Gastroesophageal sphincter (tissue), 4 donors: ENCODE measurements at places on chromosomes 3 and 15. TPM values are rescaled to one million over a fixed set of nuclear protein-coding genes. Genes with fewer than 3 reads are reported as not detected.

DNA sequence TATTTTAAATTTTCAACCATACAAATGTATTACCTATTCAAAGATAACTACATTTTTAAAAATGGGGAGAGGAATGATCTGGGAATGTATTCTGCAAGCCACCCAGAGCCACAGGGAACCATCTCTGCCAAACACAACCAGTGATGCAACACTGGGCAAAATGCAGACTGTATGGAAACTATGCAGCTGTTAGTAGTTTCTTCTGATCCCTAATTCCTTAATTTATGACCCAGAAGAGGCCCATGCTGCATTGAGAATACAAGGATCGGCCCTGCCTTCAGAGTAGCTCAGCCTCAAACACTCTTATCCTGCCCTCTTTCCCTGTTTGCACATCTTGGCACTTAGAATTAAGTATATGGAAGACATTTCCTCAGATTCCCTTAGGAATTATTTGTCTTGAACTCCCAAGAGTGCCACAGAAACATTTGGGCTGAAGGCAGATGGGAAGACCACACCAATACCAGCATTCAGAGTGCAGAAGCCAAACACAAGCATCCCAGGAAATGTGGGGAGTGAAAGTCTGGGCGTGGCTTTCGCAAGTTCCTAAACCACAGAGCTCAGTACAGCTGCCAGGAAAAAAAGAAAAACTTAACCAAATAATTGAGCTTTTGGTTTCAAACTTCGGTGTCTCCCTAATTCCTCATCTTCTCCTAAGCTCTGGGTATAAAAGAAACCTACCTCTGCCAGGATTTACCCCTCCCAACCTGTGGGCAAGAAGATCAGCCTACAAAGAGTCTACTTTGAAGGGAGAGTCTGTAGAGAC, 5.3 kb downstream of the SNUPN start:
- peak; percentile 55 for ATAC-seq

DNA sequence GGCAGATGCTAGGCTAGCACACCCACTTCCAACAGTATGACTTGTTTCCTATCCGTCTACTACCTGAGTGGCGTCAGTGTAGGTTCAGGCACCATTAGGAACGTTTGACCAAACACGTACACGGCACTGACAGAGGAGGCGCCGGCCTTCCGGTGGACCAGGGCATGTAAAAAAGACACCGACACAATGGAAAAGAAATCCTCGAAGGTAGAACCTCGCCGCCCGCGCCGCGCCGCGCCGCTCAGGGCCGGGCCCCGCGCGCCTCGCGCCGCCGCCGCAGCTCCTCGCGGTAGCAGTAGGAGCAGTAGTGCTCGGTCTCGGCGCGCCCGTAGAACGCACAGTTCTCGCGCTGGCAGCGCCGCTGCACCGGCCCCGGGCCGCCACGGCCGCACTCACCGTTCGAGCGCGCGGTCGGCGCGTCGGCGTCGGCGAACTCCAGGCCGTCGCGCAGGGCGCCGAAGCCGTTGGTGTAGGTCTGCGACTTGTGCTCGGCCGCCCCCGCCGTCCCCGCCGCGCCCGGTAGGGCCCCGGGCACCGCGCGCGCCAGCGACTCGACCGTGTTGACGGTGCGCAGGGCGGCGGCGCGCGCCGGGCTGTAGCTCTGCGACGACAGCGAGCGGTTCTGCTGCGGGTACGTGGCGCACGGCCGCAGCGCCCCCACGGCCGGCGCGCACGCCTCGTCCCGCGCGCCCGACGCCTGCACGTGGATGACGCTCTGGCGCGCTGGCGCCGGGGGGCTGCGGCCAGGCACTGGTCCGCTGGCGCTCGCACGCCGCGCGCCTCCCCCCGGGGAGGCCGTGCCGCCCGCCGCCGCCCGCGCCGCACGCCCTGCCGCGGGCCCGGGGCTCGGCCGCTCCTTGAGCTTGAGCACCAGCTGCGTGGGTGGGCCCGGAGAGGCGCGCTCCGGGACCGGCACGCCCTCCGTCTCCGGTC, 156.7 kb downstream of the KLF13 start:
- ATAC-seq: peak; percentile 20

- no peak for ATAC-seq
Observed at GRCh38 chr3:43629741-43630140, 7.9 kb upstream of the ANO10 start.

- ATAC-seq: no peak
Observed at GRCh38 chr15:86911022-86911421, 831.4 kb downstream of the AGBL1 start.

DNA sequence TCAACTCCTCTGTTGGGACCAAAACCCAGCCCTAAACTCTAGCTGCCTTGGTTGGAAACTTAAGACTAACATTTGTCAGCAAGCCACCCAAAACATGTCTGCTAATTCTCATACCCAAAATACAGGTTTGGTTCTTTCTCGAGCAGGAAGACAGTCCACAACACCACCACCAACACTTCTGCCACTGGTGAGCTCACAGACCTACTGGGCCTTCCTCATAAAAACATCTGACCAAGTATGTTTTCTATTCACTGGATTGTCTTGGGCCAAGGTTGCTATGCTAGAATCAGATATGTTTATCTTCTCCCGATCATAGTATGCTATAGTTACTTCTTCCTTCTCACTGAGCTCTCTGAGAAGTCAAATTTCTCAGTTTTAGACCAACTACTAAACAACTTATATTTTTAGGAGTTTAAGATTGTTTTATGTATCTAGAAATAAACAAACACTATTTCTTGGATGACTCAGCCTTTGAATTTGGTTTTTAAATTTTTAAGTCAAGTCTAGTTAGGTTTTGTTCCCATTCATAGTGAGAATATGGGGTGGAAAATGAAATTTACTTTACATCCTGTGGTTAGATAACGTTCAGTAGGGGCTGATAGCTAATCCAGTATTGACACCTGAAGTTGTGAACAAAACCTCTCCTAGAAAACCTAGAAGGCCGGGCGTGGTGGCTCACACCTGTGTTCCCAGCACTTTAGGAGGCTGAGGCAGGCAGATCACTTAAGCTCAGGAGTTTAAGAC, 360.5 kb downstream of the RSL24D1 start:
- ATAC-seq: no peak

- ATAC-seq: no peak
Observed at GRCh38 chr15:89781891-89782618, 5.9 kb downstream of the MESP2 start.

GRCh38 chr3:180961087-180961486, 28.4 kb downstream of the DNAJC19 start:
- no peak for ATAC-seq

GRCh38 chr3:55795296-55795695, 308.2 kb upstream of the WNT5A start:
- no peak for ATAC-seq

- ATAC-seq: no peak
Observed at GRCh38 chr3:130760922-130761321, 14.3 kb upstream of the PIK3R4 start.

- ATAC-seq: no peak
Observed at GRCh38 chr3:122307094-122307687, 17.9 kb upstream of the CSTA start.

DNA sequence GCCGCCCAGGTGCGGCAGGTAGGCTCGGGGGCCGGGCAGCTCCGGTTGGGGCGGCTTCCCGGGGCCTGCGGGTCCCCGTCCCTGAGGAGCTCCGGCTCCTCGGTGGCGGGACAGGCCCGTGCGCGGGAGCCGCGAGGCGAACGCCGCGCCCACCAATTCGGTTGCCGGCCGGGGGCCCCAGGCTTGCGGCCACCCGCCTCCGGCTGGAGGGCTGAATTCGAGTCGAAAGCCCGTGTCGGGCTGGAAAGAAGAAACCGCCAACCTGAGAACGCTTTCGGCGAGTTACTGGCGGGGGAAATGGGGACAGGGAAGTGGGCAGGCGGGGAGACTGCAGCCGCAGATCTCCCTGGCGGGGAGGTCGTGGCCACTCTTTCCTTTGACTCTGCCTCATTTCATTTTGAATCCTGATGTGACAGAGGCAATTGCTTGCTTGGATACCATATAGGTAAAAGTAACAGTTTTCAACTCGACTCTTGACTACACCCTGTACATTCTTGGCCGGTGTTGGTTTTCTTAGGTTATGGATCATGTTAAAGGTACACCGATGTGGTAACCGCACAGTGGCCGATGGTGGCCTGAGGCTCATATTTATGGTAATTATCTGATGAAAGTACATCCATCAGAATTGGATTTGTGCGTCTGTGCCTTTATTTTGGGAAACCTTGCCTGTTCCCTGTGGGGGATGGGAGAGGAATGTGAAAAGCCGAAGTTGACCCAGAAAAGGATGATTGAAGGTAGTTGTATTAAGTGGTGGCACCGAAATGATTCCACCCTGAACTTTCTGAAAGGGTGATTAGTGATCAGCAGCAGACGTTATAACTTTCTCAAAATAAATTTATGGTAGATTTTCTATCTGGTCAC, 1.7 kb downstream of the B3GNT5 start:
- ATAC-seq: peak; percentile 6

DNA sequence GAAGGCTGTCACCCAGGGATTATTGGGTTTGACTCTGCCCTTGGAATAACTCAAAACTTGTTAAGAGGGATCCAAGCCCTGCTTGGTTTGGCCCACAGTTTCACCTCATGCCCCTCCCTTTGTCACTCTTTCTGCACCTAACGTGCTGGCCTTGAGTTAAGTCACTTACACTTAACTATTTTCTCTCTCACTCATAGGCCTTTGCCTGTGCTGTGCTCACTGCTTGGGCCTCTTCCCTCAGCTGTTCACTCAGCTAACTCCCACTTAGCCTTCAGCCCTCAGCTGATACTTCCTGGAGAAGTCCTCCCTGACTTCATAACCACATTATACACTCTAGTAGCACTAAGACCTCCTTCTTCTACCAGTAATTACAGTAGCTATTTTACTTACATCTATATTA, 133.3 kb downstream of the CMSS1 start:
- no peak for ATAC-seq

DNA sequence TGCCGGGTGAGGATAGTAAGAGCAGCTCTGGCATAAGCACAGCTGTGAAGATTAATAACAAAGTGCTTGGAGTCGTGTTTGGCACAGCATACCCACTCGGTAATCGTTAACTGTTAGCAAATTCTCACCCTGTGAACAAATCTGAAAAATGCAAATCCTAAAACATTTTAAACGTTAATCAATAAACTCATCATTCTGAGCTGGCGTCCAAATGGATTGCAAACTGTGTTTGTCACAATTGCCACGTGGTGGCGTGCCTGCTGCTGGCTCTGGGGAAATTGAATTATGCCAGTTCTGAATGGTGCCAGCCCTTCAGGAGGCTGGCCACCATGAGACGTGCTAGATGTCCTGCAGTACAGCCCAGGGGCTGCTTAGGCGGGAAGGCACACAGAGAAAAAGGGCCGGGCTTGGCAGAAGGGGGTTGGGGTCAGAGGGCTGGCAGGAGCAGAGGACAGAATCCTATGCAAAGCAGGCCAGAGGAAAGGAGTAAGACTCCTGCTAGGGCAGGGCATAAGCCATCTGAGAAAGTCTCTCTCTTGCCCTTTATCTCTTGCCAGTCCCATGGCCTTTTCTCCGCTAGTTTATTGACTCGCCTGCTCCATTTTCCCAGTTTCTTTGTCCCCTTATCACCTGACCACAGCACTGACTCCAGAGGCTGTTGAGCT, 22.1 kb upstream of the POLG start:
- no peak for ATAC-seq

DNA sequence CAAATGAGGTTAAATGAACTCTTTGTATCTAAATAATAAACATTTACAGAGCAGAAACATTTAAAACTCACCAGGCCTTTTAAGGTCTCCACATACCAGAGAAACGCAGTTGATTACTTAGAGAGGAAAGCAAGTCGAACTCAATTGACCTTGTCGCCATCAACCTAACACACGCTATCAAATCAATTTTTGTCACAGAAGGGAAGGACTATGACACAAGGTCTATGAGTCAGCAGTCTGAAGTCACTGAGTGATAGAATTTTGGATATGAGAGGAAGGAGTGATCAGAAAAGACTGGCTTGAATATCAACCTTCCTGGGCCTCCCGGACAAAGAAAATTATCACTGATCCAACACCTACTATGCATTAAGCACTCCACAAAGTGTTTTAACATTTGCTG, 514.4 kb upstream of the ZNF385D start:
- ATAC-seq: no peak

The UROC1 gene
- total RNA-seq: not detected

The SYNPR gene
- not detected for total RNA-seq

The SEMA7A gene
- 1.1 TPM for total RNA-seq

The GOLGA6L9 gene
- total RNA-seq: 2.3 TPM

The ACP3 gene
- total RNA-seq: 2.7 TPM
